ENCODE measurements at places on chromosomes 7 and 10.
A peak's percentile ranks its signal among the peaks of the same experiment; 100 is the strongest.

- DNase-seq: no peak
Measured at GRCh38 chr10:97481071-97481470, 17.2 kb downstream of the MMS19 start.

DNA sequence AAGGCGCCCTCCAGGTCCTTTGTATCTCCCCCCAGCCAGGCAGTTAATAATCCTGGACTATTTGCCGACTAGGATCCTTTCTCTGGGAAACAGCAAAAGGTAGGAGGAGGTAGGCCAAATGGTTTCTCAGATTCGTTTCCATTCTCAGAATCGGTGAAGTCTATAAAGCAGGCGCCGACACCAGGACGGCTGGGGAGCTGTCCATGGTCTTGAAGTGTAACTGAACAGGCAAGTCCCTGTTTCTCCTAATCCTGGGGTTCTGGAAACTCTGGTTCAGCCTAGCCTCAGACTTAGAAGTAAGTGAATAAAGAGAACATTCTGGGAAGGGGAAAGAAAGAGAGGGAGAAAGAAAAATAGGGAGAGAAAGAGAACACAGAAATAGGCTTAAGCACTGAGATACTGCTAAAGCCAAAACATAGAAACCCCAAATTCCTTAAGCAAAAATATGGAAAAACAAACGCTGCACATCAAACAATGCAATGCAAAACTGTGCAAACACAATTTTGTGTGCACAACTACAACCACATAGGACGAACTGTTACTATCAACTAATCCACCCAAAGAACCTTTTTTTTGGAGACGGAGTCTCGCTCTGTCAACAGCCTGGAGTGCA, 11.1 kb upstream of the INA start:
- peak; percentile 86 for DNase-seq

- peak; percentile 14 for DNase-seq
Measured at GRCh38 chr7:139118805-139119485, 9.4 kb upstream of the ZC3HAV1 start.

GRCh38 chr7:36526863-36527548, 137.3 kb downstream of the ANLN start:
- peak; percentile 55 for DNase-seq

GRCh38 chr7:100691676-100692577, 2.1 kb downstream of the GIGYF1 start:
- peak; percentile 71 for DNase-seq

- DNase-seq: no peak
Measured at GRCh38 chr10:70084189-70084588, 31.5 kb downstream of the MACROH2A2 start.

DNA sequence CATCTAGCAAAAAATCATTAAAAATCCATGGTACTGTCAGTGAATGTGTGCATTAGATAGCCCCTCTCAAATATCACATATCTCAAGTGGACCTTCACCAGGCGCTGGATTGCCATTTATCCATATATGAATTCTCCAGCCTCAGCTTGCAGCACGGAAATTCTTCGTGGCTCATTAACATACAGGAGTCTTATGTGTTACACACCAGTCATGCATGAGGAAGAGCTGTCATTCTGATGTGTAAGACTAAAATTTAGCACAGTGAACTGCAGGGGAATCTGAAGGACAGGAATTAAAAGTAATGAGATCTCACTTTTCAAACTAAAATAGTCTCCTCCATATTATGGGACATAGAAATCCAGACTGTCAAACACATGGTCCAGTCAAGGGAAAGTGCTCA, 542.4 kb upstream of the DPP6 start:
- DNase-seq: no peak

DNA sequence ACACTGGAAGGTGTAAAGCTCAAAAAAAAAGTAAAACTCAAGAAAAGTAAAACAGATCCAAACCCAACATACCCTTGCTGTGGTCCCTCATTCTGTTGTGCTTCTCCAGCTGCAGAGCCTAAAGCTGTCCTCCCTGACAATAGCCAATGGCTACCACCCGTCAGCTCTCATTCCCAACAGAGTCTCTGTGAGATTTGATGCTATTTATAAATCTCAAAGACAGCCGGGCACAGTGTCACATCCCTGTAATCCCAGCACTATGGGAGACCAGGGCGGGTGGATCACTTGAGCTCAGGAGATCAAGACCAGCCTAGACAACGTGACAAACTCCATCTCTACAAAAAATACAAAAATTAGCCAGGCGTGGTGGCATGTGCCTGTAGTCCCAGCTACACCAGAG, 116.0 kb downstream of the KMT2E start:
- DNase-seq: no peak

Measured in fibroblast of the aortic adventitia (primary cell).